ENCODE measurements at places on chromosomes 2 and 18.

GRCh38 chr18:76620321-76621170 is 125.5 kb upstream of the ZNF516 start:
- DNase-seq: no peak

DNA sequence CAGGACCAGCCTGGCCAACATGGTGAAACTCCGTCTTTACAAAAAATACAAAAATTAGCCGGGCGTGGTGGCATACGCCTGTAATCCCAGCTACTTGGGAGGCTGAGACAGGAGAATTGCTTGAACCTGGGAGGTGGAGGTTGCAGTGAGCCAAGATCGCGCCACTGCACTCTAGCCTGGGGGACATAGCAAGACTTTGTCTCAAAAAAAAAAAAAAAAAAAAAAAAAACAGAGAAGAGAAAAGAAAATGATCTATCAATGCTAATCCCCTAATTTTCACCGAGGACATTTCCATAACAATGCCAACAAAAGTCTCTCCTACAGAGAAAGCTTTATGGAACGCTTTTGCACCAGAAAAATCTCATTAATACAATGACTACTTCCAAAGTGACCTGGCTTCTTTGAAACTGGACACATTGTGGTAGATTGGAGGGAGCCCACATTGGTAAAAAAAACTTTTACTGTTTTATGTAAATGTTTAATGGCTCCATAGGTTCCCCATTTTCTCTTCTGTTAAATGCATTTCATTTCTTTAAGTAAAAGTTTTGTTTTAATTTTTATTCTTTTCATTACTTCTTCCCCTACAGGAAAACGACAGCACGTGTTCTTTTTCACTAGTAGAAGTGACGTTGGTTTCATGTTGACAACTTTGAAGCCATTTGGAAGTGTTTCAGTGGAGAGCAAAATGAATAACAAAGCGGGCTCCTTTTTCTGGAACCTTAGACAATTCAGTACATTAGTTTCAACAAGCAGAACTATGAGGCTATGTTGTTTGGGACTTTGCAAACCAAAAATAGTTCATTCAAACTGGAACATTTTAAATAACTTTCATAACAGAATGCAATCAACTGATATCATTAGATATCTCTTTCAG is 888 bp downstream of the FASTKD2 start:
- no peak for DNase-seq

- DNase-seq: no peak
These were observed 92.4 kb upstream of the TTN start for GRCh38 chr2:178899656-178900055.

DNA sequence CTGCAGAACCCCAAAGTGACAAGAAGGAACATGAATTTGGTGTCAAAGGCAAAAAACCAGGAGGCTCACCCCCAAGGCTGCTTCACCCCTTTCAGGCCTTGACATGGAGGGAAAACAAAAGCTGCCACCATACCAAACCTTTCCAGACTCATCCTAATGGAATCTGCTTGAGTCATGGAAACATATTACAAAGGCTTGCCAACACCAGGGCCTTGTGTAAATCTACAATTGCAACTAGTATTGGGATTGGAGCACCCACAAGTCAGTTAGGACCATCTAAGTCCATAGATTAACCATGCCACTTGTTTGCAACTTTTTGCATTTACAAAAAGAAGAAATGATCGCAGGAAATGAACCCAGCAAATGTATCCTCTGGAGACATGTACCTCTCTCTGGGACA is 297.6 kb downstream of the CDCA7 start:
- DNase-seq: no peak

DNA sequence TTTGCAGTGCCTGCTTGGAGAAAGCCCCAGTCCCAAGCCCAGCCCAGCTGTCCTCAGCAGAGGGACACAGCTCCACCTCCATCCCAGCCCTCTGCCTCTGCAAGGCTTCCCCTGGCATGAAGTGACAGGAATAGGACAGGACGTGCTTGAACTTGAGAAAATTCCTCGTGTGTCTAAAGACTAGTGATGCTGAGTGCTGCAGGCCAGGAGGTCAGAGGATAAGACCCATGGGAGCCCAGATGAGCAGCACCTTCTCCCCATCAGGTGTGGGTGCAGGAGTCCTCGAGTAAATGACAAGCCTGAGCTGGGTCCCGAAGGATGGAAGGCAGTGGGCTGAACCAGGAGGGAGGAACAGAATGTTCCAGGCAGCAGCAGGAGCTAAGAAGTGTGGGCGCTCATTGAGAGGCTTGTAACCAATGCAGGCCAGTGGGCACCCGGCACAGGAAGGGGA is 67.8 kb upstream of the UXS1 start:
- no peak for DNase-seq

GRCh38 chr2:102433973-102434654 is 11.2 kb downstream of the IL18RAP start:
- DNase-seq: no peak

GRCh38 chr2:174035981-174036742 is 71.0 kb upstream of the SP3 start:
- no peak for DNase-seq

GRCh38 chr2:134238371-134238770 is 15.5 kb upstream of the MGAT5 start:
- DNase-seq: no peak

DNA sequence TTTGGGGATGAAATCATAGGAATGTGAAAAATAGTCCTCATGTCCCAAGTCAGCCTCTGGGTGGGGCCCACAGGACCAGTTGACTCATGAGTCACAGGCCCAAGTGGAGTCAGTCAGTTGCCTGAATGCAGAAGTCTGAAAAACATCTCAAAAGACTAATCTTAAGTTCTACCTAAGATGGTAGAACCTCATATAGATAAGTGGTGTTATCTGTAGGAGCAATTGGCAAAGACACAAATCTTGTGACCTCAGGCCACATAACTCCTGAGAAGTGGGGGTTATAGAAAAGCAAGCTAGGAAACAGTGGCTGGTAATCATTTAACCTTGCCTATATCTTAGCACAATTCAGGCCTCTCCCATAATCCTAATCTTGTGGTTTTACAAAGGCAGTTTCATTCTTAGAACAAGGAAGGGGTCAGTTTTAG is 257.1 kb upstream of the SPOPL start:
- DNase-seq: no peak

Measured in hematopoietic multipotent progenitor cell (in vitro differentiated cells).